ENCODE measurements at places on chromosomes 1 and 21. TPM values are rescaled to one million over a fixed set of nuclear protein-coding genes. Genes with fewer than 3 reads are reported as not detected.

The ANKRD35 gene
- 1.3 TPM for total RNA-seq

The FBLIM1 gene
- 18.8 TPM for total RNA-seq

The ACTL8 gene
- not detected for total RNA-seq

GRCh38 chr1:1796466-1796865 lies 18.2 kb upstream of the NADK start:
- no peak for DNase-seq

DNA sequence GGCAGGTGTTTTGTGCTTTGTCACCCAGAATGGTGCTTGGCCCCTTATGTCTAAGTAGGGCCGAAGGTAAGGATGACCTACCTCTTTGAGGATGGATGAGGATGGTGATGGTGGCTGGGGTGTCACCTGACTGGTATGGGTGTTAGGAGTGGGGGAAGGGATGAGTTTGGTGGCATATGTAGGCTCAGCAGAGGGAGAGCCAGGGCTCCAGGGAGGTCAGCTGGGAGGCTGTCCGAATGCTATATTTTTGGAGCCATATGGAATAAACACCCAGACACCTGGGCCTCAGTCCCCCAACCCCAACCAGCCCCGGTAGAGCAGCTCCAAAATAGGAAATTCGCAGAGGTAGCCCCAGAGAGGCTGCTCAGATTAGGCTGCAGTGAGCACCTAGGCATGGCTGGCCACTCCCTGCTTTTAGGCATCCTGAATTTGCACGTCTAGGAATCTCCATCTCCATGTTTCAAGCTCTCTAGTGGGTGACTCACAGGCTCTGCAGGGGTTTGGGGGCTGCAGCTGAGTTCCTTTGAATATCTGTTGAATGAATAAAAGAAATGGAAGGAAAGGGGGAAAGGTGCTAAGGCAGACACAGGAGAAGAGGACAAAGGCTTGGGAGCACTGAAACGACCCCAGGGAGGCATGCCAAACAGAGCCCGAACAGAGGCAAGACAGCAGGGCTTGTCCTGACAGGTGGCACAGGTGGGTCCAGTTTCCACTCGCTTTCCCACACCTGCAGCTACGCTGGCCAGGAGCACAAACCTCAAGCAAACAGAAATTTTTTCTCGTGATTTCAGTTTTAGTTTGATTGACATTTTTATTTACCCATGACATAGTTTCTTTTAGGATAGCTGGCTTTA lies 135.3 kb upstream of the EDN2 start:
- DNase-seq: no peak

- no peak for DNase-seq
These were observed 1.1 kb downstream of the KRTAP10-12 start for GRCh38 chr21:44697811-44698734.

DNA sequence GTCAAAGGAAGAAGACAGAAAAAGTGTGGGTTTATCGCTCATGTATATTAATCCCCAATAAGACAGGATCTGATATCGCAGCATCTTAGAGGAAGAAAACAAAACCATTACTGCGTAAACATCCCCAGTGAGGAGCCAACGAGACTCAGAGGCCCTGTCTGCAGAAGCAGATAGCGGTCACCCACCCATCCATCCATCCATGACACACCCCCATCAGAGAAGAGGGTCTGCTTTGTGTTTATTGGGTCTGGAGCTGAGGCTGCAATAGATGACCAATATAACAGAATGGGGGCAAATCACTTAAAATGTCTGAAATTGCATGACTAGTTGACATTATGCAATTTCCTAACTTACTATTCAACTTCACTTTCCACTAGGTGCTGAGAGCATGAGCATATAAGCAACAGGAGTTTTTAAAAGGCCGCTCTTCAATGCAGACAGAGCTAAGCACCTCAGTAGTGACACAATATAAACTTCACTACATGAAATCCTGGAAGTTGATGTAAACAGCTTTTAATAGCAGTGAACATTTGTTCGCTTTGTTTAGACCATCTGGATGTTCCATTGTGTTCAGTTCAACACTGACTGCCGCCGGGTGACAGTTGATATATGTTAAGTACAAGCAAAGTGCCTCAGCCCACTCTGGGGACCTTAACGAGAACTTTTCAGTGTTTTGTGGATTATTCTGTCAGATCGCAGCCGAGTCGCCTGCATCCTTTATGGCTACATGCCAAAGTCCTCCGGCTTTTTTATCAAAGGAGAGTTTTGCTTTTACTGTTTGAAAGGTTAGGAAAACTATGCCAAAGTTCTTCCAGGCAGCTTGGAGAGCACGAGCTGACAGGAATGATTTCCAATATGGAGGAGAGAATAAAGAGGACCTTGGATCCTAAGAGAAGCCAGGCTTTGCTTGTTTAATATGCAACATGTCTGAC lies 167.5 kb downstream of the ZNF281 start:
- DNase-seq: no peak

GRCh38 chr1:25245809-25246599 lies 1.2 kb downstream of the RSRP1 start:
- DNase-seq: no peak

- peak; percentile 71 for DNase-seq
These were observed 24.0 kb downstream of the QSOX1 start for GRCh38 chr1:180178511-180179161.

GRCh38 chr21:42680429-42680828 lies 27.0 kb downstream of the PDE9A start:
- DNase-seq: no peak

DNA sequence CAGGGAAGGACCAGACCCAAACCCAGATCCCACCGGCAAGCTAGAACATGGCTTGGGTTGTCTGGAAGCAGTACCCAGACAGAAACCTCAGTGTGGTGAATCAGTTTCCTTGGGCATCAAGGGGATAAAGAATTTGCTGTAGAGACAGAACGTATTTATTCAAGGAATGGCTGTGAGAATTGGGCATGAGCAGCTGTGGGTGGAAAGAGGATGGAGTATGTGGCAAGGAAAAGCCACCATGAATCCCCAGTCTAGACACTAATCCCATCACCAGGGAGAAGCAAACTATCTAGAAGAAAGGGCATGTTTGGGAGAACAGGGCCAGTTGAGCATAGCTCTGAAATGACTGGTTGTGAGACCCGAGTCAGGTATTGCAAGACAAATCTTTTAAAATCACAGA lies 109.2 kb downstream of the TOMM20 start:
- no peak for DNase-seq

DNA sequence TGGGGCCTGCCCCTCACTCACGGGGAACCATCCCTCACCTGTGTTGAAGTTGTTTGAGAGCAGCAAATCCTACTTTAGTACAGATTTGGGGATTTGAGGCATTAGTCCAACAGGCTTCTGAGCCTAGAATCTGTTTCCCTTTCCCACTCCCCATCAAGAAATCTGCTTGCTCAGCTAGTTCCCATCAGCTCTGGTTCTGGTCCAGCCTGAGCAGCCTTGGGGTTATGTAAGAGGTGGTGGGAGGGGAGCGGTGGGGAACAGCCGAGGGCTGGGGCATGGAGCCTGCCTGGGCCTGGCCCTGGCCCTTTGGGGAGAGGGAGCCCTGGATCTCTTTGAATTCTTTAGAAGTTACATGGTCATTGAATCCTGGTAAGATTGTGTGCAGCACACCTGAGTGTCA lies 4.1 kb downstream of the GSTM5 start:
- no peak for DNase-seq

GRCh38 chr1:23742670-23743286 lies 493 bp upstream of the ELOA start:
- no peak for DNase-seq

DNA sequence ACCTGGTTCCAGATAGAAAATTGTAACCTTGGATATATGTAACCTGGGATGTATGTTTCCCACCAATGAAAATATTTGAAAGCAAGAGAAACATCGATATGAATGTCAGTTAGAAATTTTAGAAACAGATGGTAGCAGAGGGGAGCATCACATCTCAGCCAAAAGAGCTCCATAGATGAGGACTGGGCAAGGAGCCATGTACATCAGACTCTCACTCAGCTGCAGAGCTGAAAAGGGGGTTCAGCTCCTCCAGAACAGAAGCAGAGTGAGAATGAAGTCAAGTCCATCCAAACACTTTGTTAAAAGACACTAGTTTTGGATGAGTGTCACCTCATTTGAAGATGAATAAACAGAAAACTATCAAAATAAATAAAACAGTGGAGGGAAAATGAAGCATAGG lies 202.4 kb downstream of the HMCN1 start:
- DNase-seq: no peak

- DNase-seq: no peak
These were observed 292.0 kb upstream of the PLXNA2 start for GRCh38 chr1:208536212-208536611.

DNA sequence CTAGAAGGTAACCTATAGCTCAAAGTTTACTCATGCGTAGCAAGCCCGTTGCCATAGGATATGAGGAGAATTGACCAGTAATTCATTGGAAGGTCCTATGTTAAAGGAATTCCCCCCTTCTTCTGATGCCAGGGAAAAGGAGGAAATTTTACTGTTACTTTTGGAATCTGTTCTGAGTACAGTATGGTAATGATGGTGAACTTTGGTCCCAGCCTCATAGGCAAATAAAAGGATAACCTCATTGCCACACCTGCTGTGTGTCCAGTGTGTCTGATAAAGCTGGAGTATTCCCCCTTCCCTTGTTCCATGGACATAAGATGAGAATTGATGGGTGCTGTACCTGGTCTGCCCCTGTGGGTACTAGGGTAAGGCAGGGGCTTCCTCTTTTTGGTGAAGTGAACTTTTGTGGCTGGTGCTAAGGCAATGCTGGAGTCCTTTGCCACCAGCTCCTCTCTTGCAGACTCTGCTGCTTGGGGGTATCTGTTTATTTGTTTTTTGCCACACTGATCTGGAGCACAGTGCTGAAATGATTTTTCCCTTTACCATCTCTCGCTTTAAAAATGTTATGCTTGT lies 22.2 kb downstream of the MPZ start:
- no peak for DNase-seq

DNA sequence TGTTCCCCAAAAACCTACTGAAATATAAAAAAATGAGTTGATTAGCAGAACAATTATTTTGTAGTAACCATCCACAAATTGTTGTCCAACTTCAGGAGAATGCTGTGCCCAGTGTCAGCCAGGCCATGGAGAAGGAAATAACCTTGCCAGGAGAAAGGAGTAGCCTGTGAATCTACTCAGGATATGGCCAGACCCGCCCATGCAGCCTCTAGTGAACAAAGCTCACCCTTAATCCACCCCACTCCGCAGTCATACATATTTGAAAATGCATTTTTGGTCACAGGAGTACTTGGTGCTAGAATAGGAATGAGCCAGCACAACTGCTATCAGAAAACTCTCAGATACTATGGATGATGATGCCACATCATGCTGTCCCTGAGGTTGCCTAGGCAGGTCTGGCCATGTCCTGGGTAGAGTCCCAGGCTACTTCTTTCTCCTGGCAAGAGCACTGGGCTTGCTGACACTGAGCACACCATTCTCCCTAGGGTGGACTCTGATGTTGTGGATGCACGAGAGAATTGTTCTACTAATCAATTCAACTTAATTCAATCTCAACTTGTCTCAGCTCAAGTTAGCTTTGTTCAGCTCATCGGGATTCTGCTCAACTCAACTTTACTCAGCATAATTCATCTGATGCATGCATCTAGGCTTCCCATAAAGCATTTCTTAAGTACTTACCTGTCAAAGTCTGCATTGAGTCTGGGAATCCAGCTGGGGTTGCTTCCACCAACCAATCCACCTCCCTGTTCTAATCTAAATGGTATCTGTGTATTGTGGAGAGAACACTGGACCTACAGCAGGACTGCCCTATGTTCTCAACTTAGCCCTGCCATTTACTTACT lies 18.2 kb downstream of the STYXL2 start:
- no peak for DNase-seq

- peak; percentile 64 for DNase-seq
These were observed 858.7 kb downstream of the USP25 start for GRCh38 chr21:16588433-16588860.

Data from omental fat pad (tissue), 4 donors.